CD4-positive, alpha-beta memory T cell (primary cell): ENCODE measurements at places on chromosomes 4 and X. TPM values are rescaled to one million over a fixed set of nuclear protein-coding genes. Genes with fewer than 3 reads are reported as not detected.

GRCh38 chrX:66232296-66232695, 68.2 kb downstream of the HEPH start:
- H3K27me3 ChIP-seq: no peaks in the 10 kb centered on the region
- H3K36me3 ChIP-seq: no peaks in the 10 kb centered on the region
- no peak overlapping the region for H3K27ac ChIP-seq
- H3K4me1 ChIP-seq: no peaks in the 10 kb centered on the region
- no peak for DNase-seq

- no peaks in the 10 kb centered on the region for H3K36me3 ChIP-seq
- H3K4me3 ChIP-seq: no peak overlapping the region
- no peaks in the 10 kb centered on the region for H3K27me3 ChIP-seq
- no peak for DNase-seq
These were observed 56.6 kb downstream of the SPRY1 start for GRCh38 chr4:123453061-123453680.

DNA sequence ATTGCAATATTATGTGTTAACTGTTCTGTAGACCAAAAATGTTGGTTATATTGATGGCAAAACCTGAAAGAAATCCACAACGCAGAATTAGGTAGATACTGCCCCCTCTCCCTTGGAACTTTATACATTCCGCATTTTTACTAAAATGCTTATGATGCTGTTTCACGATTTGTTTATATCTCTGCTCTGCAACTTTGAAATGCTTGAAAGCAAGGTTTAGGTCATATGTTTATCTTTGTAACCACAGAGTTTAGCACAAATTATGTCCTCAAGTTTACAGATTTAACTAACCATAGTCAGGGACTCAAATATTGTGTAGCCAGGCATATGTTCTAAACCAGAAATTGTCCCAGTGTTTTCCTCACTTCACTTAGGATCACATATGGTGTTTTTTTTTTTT, 66.1 kb upstream of the H2AZ1 start:
- H3K4me1 ChIP-seq: no peaks in the 10 kb centered on the region
- H3K36me3 ChIP-seq: no peaks in the 10 kb centered on the region
- H3K4me3 ChIP-seq: no peak overlapping the region
- H3K27me3 ChIP-seq: no peaks in the 10 kb centered on the region

DNA sequence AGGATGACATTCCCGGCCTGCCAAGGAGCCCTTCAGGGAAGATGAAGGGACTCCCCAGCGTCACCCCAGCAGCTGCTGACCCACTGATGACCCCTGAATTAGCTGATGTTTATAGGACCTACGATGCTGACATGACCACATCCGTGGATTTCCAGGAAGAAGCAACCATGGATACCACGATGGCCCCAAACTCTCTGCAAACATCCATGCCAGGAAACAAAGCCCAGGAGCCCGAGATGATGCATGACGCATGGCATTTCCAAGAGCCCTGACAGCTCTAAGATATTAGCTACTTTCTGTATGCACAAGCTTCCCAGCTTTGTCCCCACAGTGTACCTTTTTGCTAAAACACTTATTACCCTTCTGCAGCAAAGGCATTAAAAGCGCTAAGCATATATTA, 14.4 kb downstream of the AMBN start:
- H3K4me3 ChIP-seq: no peak overlapping the region
- no peaks in the 10 kb centered on the region for H3K27me3 ChIP-seq
- DNase-seq: no peak
- no peaks in the 10 kb centered on the region for H3K36me3 ChIP-seq

DNA sequence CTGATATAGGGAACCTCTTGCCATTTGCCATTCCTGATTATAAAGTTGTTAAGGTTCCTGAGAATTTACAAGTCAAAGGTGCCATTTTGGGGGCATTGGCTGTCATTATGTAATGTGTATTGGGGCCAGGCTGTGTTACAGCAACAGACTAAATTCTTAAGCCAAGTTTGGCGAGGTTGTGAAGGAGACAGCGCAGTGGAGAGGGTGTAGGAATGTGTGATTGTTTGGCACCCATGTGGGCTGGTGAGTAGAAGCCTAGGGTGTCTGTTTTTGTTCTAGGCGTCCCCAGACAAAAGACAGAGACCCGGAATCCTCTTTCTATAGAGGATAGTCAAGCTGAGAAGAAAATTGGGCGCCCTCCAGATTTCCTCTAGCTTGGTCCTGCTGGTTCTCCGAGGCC, 2535.3 kb downstream of the PCDH7 start:
- H3K27me3 ChIP-seq: no peaks in the 10 kb centered on the region
- H3K4me1 ChIP-seq: no peaks in the 10 kb centered on the region
- DNase-seq: no peak
- H3K27ac ChIP-seq: no peak overlapping the region
- H3K4me3 ChIP-seq: no peak overlapping the region
- H3K36me3 ChIP-seq: no peaks in the 10 kb centered on the region

DNA sequence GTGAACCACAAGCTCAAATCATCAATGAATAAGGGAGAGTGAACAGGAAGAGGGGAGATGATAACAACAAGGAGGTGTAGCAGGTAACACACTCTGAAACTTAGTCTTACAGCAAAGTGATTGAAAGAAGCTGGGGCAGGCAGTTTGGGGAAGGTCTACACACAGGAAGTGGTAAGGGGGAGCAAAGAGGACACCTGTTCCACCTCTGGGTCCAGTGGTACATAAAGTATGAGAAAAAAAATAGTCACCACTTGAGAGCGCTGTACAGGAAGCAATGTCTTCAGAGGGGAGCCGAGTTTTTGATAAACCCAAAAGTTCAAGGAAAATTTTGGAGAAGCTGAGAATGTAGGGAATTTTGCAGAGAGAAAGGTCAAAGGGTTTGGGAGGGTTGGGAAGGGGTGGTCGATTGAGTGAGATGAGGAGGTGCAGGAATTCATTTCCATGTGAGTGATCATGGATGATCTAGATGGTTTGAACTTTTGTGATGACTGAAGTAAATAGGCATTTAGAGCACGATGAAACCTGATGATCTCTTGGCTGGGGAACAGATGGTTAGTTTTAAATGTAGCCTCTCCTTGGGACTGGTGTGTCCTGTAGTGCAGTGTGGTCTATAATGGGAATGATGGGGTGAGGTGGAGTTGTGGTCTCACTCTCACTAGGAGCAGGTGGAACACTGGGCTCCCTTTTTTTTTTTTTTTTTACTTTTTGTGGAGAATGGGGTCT, 142.0 kb downstream of the RBMX2 start:
- no peak overlapping the region for H3K27ac ChIP-seq
- no peaks in the 10 kb centered on the region for H3K36me3 ChIP-seq
- H3K27me3 ChIP-seq: no peaks in the 10 kb centered on the region
- no peak overlapping the region for H3K4me3 ChIP-seq
- DNase-seq: no peak

GRCh38 chr4:7801641-7802040, 138.0 kb downstream of the AFAP1 start:
- peaks cover 18% of the 10 kb centered on the region for H3K36me3 ChIP-seq
- no peak overlapping the region for H3K4me3 ChIP-seq
- H3K4me1 ChIP-seq: peaks cover 11% of the 10 kb centered on the region

DNA sequence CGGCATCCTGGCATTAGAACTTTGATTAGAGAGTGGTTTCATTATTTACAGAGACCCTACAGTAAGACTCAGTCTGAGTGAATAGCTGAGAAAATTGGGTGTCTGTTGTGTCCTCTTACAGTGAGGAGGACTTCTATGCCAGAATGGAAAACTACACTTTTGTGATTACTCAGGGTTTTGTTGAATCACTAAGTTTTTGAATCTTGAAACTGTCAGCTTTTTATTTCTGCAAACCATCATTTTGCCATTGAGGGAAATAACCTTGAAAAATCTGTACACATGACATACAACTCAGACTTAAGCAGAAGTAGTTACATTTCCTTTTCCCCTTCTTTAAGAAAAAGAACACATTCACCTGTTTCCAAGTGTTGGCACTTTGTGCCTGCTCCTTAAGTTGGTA, 117.6 kb upstream of the RASGEF1B start:
- H3K36me3 ChIP-seq: no peaks in the 10 kb centered on the region
- no peak for DNase-seq
- no peak overlapping the region for H3K4me3 ChIP-seq
- H3K27ac ChIP-seq: no peak overlapping the region
- H3K4me1 ChIP-seq: no peaks in the 10 kb centered on the region
- no peaks in the 10 kb centered on the region for H3K27me3 ChIP-seq

DNA sequence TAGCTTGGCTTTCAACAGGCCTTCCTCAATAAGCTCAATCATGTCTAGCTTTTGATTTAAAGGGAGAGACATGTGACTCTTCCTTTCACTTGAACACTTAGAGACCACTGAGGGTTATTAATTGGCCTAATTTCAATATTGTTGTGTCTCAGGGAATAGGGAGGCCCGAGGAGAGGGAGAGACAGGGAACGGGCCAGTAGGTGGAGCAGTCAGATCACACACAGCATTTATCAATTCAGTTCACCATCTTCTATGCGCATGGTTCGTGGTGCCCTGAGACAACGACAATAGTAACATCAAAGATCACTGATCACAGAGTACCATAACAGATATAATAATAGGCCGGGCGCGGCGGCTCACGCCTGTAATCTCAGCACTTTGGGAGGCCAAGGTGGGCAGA, 17.8 kb downstream of the ZNF81 start:
- peaks cover 3% of the 10 kb centered on the region for H3K36me3 ChIP-seq
- H3K4me3 ChIP-seq: no peak overlapping the region
- no peaks in the 10 kb centered on the region for H3K27me3 ChIP-seq
- H3K27ac ChIP-seq: no peak overlapping the region

DNA sequence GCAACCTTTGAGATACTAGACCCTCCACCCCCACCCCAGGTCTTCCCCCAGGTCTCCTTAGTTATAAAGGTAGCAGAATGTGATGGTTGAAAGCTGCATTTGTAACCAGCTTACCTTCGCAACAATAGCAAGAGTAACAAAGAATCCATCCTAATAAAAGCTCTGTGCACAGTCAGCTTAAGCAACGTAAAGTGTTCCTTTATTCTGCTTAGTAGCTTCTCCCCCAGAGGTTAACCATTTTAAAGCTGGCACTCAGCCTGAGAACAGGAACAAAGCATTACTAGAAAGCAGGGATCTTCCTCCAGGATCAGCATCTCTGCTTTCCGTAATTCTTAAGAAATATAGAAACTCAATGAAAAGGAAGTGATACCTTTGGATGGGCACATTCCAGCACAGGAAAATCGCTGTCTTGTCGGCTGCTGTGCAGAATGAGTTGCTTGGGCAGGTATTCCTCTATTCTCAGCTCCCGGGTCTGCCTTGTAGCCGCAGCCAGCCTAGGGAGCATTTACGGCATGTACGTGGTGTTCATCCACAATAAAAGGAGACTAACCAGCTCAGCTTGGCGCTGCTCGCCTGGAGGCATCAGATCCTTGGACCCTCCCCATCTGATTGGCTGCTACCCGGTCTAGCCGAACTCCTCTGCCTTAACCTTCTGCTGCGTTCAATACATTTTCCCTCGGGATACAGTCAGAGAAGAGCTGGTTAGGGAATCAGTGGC, 113.0 kb upstream of the TLR3 start:
- H3K27ac ChIP-seq: no peak overlapping the region
- DNase-seq: no peak
- no peaks in the 10 kb centered on the region for H3K36me3 ChIP-seq
- no peak overlapping the region for H3K4me3 ChIP-seq
- H3K4me1 ChIP-seq: no peaks in the 10 kb centered on the region

- H3K27ac ChIP-seq: no peak overlapping the region
- H3K4me3 ChIP-seq: no peak overlapping the region
- no peak for DNase-seq
- H3K4me1 ChIP-seq: no peaks in the 10 kb centered on the region
- H3K36me3 ChIP-seq: no peaks in the 10 kb centered on the region
- H3K27me3 ChIP-seq: no peaks in the 10 kb centered on the region
These were observed 15.8 kb downstream of the EGF start for GRCh38 chr4:109928327-109929045.

GRCh38 chrX:153301746-153302145, 19.8 kb downstream of the PNMA6F start:
- H3K4me1 ChIP-seq: no peaks in the 10 kb centered on the region
- H3K4me3 ChIP-seq: no peak overlapping the region
- DNase-seq: no peak
- H3K36me3 ChIP-seq: no peaks in the 10 kb centered on the region
- no peak overlapping the region for H3K27ac ChIP-seq

- H3K4me3 ChIP-seq: no peak overlapping the region
- H3K36me3 ChIP-seq: no peaks in the 10 kb centered on the region
- H3K27me3 ChIP-seq: no peaks in the 10 kb centered on the region
These were observed 37.6 kb upstream of the WDR1 start for GRCh38 chr4:10154241-10154640.

DNA sequence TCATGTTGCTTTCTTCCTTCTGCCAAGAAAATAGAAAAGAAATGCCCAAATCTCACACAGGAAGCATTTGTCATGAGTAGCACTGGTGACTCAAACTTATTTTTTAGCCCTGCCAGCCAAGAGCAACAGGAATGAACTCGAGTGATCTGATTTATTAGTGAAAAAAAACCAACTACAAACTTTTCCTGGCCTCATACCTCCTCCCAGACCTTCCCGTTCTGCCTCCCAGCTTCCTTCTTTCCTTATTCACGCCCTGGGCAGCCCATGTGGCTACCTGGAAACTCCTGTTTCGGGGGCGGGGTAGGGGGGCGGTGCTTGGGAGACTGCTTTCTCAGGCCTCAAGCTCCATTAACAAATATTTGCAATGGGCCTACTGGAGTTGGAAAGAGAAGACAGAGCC, 178.5 kb downstream of the NHS start:
- H3K27ac ChIP-seq: no peak overlapping the region
- H3K27me3 ChIP-seq: no peaks in the 10 kb centered on the region
- H3K4me1 ChIP-seq: no peaks in the 10 kb centered on the region
- H3K36me3 ChIP-seq: no peaks in the 10 kb centered on the region

GRCh38 chr4:94412658-94413038, 39.1 kb upstream of the PDLIM5 start:
- no peaks in the 10 kb centered on the region for H3K4me1 ChIP-seq
- no peak overlapping the region for H3K4me3 ChIP-seq
- no peak for DNase-seq
- H3K27me3 ChIP-seq: no peaks in the 10 kb centered on the region

DNA sequence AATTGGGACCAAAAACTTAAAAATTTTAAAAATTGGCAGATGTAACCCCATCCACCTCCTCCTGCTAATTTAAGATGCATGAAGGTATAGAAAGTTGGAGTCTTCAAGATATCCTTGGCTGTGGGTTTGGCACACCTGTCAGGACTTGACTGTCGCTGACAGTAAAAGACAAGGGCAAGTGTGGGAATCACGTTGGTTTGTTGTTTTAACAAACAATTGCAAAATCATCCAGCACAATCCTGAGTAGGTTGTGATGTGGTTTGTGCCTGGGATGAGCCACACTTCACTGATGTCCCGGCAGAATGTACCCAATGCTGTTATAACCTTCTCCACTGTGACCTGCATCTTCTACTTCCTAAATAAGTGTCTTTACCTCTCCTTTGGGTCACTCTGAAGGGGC, 24.0 kb downstream of the HOPX start:
- H3K27me3 ChIP-seq: peaks cover 5% of the 10 kb centered on the region
- DNase-seq: no peak
- no peak overlapping the region for H3K27ac ChIP-seq

GRCh38 chr4:144650311-144651005, 4.5 kb downstream of the HHIP start:
- no peak overlapping the region for H3K4me3 ChIP-seq
- peaks cover 3% of the 10 kb centered on the region for H3K27me3 ChIP-seq
- no peaks in the 10 kb centered on the region for H3K36me3 ChIP-seq
- DNase-seq: no peak
- H3K27ac ChIP-seq: no peak overlapping the region

GRCh38 chr4:107317611-107318010, 281.5 kb upstream of the DKK2 start:
- H3K27ac ChIP-seq: no peak overlapping the region
- no peaks in the 10 kb centered on the region for H3K27me3 ChIP-seq
- no peak for DNase-seq
- no peaks in the 10 kb centered on the region for H3K4me1 ChIP-seq

Gene SLC6A8
- total RNA-seq: 1.4 TPM

Gene RAB9B
- 0.25 TPM for total RNA-seq

Gene WNK3
- total RNA-seq: 0.81 TPM

Gene CCKAR
- not detected for total RNA-seq
